ENCODE measurements at places on chromosomes 7 and 10.

GRCh38 chr7:90173127-90173844 lies 19.0 kb downstream of the STEAP1 start:
- no peak for DNase-seq
- H3K4me1 ChIP-seq: peaks cover 5% of the 10 kb centered on the region
- no peaks in the 10 kb centered on the region for H3K27me3 ChIP-seq
- no peak overlapping the region for H3K4me3 ChIP-seq

DNA sequence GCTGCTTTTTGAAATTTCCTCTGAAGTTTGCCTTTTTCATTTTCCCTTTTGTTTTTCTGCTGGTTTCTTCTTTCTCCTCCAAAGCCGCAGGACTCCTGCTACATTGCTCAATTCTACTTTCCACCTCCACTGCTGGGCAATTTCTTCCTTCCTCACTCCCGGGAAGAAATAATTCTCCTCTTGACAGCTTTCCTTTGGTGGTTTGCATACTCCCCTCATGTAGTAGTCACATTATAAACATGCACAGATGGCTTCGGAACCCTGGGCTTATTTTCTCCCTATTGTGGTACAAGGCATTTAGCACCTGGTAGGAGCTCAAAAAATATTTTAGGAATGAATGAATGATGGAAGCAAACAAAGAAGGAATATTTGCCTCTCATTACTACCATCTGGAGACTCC lies 977.2 kb downstream of the LRMDA start:
- DNase-seq: no peak
- H3K27ac ChIP-seq: no peak overlapping the region
- H3K27me3 ChIP-seq: no peaks in the 10 kb centered on the region
- no peak overlapping the region for H3K4me3 ChIP-seq

DNA sequence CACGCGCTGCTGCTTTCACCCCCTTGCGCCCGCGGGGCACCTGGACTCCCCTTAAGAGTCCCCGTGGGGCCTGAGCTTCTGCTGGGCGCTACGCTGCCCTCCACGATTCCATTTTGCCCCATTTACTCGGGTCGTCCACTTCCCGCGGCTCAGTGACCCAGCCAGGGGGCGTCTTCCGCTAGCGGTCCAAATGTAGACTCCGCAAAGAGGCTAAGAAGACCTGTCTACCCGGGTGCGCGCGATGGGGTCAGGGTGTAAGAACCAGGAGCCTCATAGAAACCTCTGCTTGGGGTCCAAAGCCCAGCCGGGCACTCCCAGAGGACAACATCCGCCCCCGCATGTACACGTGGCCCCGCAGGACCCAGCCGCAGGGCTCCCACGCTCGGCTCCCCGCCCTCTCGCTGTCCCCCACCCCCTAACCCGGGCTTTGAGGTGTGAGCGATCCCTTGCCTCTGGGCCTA lies 5.2 kb upstream of the HMX2 start:
- H3K4me3 ChIP-seq: no peak overlapping the region
- H3K27me3 ChIP-seq: peaks cover 9% of the 10 kb centered on the region
- H3K27ac ChIP-seq: no peak overlapping the region
- peaks cover 34% of the 10 kb centered on the region for H3K4me1 ChIP-seq

DNA sequence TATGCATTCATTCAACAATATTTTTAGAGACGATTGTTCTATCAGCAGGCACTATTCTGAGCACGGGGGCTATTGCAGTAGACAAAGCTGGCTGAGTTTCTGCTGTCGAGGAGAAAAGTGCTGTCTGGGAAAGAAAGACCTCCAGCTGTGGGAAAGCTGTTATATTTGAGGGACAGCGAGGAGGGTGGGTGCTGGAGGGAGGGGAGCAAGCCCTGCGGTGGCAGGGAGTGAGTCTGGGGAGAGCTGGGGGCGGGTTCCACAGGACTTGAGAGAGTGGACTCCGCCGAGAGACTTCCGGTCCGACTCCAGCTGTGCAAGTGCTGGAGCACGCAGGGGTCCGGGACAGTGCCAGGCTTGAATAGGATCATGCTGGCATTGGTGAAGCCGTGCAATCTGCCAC lies 602.1 kb upstream of the FOXK1 start:
- H3K4me1 ChIP-seq: no peaks in the 10 kb centered on the region
- H3K27ac ChIP-seq: no peak overlapping the region
- no peak for DNase-seq
- no peaks in the 10 kb centered on the region for H3K36me3 ChIP-seq
- H3K4me3 ChIP-seq: no peak overlapping the region
- H3K27me3 ChIP-seq: no peaks in the 10 kb centered on the region

GRCh38 chr7:14191686-14192098 lies 202.2 kb upstream of the ETV1 start:
- no peak overlapping the region for H3K4me3 ChIP-seq
- no peaks in the 10 kb centered on the region for H3K27me3 ChIP-seq
- DNase-seq: no peak
- no peaks in the 10 kb centered on the region for H3K36me3 ChIP-seq
- H3K4me1 ChIP-seq: no peaks in the 10 kb centered on the region

DNA sequence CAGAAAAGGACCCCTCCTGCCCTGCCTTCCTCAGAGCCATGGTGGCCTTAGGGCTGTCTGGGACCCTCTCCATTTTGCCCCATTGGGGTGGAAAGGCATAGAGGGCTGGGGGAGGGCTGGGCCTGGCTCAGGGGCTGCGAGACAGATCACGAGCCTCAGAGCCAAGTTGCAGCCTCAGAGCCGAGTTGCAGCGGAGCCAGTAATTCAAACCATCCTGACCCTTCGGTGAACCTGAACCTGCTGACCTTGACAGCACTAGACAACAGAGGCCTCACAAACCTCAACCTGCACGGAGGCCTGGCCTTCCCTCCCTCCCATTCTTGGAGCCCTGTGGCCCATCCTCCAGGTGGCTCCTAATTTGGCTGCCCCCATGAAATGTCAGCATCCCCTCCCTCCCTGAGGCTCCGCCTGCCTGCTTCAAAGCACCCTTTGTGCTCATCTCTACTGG lies 45.4 kb downstream of the PAX2 start:
- no peak overlapping the region for H3K27ac ChIP-seq
- H3K27me3 ChIP-seq: no peaks in the 10 kb centered on the region
- no peak overlapping the region for H3K4me3 ChIP-seq
- no peak for DNase-seq
- H3K36me3 ChIP-seq: no peaks in the 10 kb centered on the region
- no peaks in the 10 kb centered on the region for H3K4me1 ChIP-seq

GRCh38 chr10:11328264-11329061 lies 283.0 kb downstream of the USP6NL start:
- DNase-seq: no peak
- no peaks in the 10 kb centered on the region for H3K27me3 ChIP-seq
- H3K27ac ChIP-seq: no peak overlapping the region

DNA sequence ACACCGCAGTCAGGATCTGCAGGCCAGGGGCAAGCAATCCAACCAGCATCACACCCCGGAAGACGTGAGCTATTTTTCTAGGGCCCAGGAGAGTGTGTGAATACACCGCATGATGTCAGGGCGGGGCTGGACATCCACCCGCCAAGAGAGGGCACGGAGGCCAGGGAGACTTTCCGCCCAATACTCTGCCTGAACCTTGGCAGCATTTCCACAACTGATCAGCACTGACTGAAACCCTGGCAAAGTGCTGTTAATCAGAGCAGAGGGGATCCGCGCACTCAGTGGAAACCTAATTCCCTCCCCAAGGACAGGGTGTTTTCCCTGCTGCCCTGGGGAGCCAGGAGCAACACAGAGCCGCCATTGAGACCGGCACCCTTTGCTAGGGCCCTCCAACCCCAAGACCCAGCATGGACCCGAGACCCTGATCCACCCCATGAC lies 8.2 kb downstream of the MAD1L1 start:
- H3K27me3 ChIP-seq: no peaks in the 10 kb centered on the region
- no peak for DNase-seq
- no peak overlapping the region for H3K27ac ChIP-seq
- H3K36me3 ChIP-seq: peaks cover 5% of the 10 kb centered on the region
- H3K4me1 ChIP-seq: no peaks in the 10 kb centered on the region

DNA sequence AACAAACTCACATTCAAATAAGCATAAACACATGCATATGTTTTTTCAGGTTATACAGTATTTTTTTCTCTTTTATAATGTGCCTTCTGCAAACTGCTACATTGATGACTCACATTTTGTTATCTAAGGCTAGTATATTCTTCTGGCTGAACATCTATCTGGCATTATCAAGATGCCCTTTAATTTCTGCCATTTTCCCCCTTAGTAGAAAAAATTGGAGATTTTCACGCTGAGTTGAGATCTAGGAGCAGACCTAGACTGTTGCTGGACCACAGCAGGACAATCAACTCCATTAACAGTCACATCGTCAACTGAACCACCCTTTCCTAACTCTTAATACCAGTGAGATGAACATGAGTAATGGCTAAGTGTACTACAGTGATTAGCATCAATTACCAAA lies 41.6 kb downstream of the ERCC6 start:
- no peak overlapping the region for H3K4me3 ChIP-seq
- no peaks in the 10 kb centered on the region for H3K36me3 ChIP-seq
- no peak for DNase-seq
- no peak overlapping the region for H3K27ac ChIP-seq

- DNase-seq: no peak
- no peaks in the 10 kb centered on the region for H3K36me3 ChIP-seq
- no peaks in the 10 kb centered on the region for H3K27me3 ChIP-seq
- H3K4me3 ChIP-seq: no peak overlapping the region
- H3K27ac ChIP-seq: no peak overlapping the region
Observed at GRCh38 chr10:109737626-109738025, 185.7 kb downstream of the XPNPEP1 start.

DNA sequence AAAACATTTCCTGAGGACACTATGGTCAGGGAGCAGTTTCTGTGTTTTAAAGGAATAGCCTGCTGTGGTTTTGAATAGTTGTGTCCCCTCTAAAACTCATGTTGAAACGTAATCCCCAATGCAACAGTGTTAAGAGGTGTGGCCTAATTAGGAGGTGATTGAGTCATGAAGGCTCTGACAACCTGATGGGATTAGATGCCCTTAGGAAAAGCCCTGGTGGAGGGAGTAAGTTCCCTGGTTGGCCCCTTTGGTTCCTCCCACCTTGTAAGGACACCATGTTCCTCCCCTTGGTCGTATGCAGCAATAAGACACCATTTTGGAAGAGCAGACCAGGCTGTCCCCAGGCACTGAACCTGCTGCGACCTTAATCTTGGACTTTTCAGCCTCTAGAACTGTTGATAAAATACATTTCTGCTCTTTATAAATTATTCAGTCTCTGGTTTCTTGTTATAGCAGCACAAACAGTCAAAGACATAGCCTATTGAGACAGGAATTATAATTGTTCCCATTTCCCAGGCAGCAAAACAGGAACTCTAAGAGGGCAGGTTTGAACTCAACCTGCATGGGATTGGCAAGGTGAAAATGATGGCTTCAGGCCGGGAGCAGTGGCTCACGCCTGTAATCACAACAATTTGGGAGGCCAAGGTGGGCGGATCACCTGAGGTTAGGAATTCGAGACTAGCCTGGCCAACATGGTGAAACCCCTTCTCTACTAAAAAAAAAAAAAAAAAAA lies 20.5 kb upstream of the TNS3 start:
- no peak for DNase-seq
- no peaks in the 10 kb centered on the region for H3K36me3 ChIP-seq
- no peak overlapping the region for H3K4me3 ChIP-seq

DNA sequence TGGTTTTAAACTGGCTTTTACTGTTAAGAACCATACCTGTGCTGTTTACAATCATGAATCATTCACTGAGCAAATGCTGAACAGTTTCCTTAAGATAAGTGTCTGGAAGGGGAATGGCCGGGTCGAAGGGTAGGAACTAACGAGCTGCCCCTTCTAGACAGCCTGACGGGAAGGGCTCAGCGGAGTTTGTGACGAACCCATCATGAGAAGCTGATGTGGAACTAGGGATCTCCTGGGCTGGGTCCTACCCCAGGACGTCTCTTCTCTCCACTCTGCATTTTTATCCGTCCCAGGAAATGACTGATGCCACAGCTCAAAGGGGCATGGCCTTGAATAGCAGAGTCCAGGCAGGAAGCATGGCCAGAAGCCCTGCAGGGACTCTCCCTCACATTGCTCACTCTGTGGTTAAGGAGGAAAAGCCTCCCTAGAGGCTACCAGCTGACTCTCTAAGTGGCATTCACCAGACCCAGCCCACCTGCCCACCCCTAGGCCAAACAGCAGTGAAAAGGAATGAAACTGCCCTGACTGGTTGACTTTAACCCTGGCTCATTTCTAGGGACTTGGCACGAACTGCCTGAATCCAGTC lies 112.0 kb downstream of the PFKFB3 start:
- no peaks in the 10 kb centered on the region for H3K27me3 ChIP-seq
- DNase-seq: no peak
- H3K36me3 ChIP-seq: no peaks in the 10 kb centered on the region

- no peaks in the 10 kb centered on the region for H3K36me3 ChIP-seq
- H3K27me3 ChIP-seq: no peaks in the 10 kb centered on the region
- no peaks in the 10 kb centered on the region for H3K4me1 ChIP-seq
- DNase-seq: peak; percentile 57
- no peak overlapping the region for H3K27ac ChIP-seq
- no peak overlapping the region for H3K4me3 ChIP-seq
Observed at GRCh38 chr10:27558612-27559020, 54.5 kb downstream of the RAB18 start.

GRCh38 chr7:50544992-50545391 lies 20.2 kb downstream of the DDC start:
- H3K27ac ChIP-seq: no peak overlapping the region
- H3K4me3 ChIP-seq: no peak overlapping the region
- no peak for DNase-seq
- H3K27me3 ChIP-seq: no peaks in the 10 kb centered on the region
- H3K4me1 ChIP-seq: no peaks in the 10 kb centered on the region
- no peaks in the 10 kb centered on the region for H3K36me3 ChIP-seq

DNA sequence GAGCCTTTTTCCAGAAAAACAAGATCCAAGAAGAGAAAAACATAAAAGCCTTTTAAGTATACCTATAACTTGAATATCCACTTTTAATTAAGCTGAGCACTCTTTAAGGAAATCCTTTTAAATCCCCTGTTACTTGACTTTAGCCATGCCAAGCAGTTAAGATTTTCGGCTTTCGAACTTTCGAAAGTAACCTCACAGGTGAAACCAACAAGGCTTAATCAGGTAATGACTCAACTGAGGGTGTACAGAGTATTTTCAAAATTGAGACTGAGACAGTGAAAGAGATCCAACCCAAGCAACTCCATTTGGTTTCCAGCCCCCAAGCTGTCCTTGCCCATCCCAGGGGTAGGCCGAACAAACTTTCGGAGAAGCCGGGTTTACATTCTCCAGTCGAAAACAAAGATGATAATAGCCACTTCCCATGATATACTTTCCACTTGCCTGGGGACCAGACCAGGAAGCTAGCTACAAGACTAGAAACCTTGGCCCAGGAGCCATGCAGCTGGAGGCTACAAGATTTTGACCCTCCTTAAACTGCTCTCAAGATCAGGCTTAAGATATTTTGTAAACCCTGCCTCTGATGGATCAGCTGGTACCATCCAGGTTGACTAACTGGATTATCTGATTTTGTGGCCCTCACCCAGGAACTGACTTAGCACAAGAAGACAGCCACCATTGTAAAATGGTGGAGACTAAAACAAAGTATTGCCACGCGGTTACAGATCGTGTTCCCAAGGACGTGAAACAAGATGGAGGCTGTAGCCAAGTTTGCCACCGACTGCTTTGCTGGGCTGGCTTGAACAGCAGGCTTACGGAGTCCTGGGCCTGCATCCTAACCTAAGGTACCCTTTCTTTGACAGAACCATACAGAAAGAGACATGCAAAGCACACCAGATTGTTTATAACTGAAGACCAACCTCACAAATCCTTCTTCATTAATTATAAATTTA lies 32.3 kb downstream of the C1GALT1 start:
- no peaks in the 10 kb centered on the region for H3K36me3 ChIP-seq
- H3K4me1 ChIP-seq: no peaks in the 10 kb centered on the region
- H3K27me3 ChIP-seq: no peaks in the 10 kb centered on the region
- no peak overlapping the region for H3K4me3 ChIP-seq
- H3K27ac ChIP-seq: no peak overlapping the region

GRCh38 chr7:21486511-21486910 lies 56.3 kb upstream of the DNAH11 start:
- no peaks in the 10 kb centered on the region for H3K27me3 ChIP-seq
- H3K36me3 ChIP-seq: no peaks in the 10 kb centered on the region
- H3K4me1 ChIP-seq: no peaks in the 10 kb centered on the region
- H3K4me3 ChIP-seq: no peak overlapping the region

Data from body of pancreas (tissue), 4 donors.